ENCODE measurements at places on chromosomes 7 and 10. TPM values are rescaled to one million over a fixed set of nuclear protein-coding genes. Genes with fewer than 3 reads are reported as not detected.

GRCh38 chr10:7515439-7515838, 104.6 kb upstream of the SFMBT2 start:
- DNase-seq = no peak

DNA sequence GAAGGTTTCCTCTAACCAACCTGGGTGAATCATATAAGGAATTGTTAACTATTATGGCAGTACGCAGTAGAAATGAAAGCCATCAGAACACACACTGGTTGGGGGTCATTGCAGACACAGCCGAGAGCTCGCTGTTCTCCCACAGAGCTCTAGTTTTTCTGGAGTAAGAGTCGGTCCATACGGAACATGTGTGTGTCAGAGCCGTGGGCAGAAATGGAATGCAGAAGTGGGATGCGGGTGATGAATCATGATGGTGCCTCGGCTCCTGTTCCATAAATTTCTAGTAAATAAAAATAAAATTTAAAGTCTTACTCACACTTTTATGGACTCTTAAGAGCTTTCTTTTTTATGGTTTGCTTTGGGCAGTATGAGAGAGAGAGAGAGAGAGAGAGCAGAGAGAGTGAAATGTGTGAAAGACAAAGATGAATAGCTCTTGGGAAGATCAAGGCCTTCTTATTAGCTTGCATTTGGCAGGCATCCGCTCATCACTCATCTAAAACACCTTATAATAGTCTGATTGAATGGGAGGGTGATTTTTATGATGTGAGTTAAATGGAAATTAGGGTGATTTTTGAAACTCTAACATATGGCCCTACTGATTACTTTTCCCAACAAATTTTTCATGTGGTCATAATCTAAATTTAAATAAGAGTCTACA, 98.8 kb upstream of the PFKP start:
- DNase-seq = no peak

DNA sequence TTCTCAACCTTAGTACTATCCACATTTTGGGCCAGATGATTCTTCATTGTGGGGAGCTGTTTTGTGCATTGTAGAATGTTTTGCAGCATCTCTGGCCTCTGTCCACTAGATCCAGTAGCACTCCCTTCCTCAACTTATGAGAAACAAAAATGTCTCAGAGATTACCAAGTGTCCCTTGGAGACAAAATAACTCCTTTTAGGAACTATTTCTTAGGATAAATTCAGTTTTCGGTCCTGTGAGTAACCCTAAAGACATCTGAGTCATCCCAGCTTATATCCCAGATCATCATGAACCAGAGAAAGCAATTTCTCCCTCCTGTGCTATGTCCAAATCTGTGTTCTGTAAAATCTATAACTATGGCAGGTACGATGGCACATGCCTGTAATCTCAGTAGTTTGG, 266.6 kb upstream of the PHYHIPL start:
- no peak for DNase-seq

DNA sequence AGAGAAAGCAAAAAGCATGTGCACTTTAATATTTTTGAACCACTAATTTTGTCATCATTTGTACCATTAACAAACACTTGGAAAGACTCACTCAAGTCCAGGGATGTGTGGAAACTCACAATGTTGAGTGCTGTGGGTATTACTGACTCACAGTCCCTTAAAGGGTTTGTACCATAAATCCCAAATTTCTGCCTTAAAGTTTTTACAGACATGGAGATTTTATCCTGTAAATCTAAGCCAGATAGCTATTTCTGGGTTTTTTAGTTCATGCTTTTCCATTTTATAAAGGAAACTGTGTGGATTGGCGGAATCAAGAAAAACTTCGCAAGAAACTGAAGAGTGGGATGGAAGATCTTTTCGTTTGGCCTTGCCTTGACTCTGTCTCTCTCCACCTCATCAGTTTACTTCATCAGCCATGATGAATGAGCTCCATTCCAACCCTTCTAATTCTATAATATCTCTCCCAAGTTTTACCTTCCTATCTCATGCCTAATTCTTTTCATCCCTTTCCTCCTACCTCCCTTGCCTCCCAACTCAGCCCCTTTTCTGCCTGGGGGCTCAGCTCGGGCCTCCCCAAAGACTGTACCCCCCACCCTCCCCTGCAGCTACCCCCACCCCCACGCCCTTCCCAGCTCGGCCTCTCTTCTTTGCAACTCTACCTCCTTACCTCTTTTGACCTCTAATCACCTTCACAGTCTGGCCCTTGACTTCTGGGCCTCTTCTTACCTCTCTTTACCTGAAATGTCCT, 218.5 kb upstream of the MKLN1 start:
- DNase-seq = no peak

GRCh38 chr10:104548090-104548489, 93.0 kb upstream of the SORCS3 start:
- DNase-seq = no peak

DNA sequence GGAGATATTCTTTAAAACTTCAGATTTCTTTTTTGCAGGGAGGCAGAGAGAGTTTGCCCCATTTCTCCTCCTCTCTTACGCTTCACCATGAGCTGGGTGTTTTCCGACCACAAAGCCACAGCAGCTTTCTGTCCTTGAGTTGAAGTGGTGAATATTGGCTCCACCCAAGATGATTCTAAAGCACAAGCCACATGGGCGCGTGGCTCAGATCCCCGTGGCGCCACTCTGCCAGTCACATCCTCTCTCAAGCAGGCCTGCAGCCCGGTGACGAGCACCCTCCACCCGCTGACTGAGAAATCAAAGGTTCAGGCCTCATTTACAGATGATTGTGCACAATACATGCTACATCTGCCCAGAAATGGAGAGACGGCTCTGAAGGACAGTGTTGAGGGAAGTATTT, 27.6 kb upstream of the RNF32 start:
- DNase-seq = peak; percentile 65

DNA sequence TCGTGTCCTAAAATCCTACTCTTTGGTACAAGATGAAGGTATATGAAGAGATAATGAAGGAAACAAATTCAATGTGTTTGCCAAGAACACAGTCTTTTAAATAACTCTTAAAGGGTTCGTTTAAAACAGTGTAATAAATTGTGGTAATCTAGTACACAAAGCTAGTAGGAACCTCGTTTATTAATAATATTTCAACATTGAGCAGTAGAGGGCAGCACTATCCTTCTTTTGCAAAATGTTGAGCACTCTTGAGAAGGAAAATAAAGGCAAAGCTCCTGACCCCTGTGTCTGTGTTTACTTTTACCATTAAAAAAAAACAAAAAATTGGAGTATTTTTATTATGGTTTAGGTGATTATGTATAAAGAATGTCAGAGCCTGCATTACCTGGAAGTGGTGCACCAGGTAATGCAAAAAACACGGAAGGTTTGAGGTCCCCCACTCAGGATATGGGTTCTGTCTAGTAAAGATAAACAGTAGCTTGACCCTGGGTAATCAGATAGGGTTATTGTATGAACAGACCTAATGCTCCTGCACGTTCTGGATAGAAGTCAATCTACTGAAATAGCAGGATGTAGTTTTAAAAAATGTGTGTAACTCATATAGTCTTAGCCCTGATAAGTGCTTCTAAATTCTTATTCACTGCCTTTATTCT, 5.7 kb upstream of the GOT1 start:
- no peak for DNase-seq

DNA sequence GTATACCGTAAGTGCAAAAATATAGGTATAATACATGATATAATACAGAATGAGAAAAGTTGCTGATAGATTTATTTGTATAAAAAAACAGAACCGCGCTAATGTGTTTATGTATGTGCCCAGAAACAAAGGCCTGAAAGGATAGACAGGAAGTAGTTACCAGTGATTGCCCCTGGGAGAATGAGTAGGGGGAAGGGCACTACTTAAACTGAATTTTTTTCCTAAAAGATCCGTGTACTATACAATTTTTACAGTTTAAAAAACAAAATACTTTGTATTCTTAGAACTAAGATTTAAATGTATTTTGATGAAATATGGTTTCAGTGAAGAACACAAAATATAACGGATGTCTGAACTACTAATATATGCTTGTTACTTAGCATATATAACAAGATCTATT, 2.9 kb downstream of the IPMK start:
- no peak for DNase-seq

DNA sequence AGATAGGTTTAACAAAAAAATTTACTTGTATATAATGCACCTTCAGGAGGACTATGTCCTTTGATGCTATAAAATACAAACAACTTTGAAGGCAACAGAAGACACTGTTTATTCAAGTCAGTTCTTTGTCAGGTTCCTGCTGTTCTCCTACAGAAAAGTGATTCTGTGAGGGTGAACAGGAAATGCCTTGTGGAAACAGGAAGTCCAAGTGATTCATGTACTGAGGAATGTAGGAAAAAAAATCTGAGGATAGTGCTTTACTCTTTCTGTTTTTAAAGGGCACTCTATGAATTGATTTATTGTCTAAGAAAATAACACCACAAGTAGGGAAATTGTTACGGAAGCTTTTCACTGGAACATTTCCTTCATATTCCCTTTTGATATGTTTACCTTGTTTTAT, 171.9 kb downstream of the HDAC9 start:
- DNase-seq = no peak

DNA sequence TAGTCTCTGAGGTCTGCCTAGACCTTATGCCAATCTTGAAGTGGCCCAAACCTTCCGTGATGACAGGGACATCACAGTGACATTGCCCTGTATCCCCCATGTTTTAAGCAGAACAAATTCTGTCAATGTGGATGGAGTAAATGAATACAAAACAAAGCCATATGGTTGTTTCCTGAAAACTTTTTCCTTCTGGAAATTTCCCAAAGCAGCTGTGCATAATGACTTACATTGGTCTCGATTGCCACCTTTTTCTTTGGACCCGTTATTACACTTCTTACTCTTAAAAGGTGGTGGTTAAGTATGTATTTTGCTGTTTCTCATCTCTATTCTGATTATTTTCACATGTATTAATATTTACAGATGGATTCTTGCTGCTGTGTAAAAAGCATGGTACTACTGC, 411.2 kb upstream of the KLF6 start:
- no peak for DNase-seq

The ANXA8 gene
- not detected for total RNA-seq

The KEL gene
- total RNA-seq = 0.33 TPM

The TRPV6 gene
- total RNA-seq = not detected

The CFTR gene
- 0.05 TPM for total RNA-seq

The AGR2 gene
- 1.2 TPM for total RNA-seq

The ERVW-1 gene
- not detected for total RNA-seq

The CTAGE8 gene
- total RNA-seq = 0.29 TPM

The INA gene
- total RNA-seq = 0.27 TPM

All from activated T-cell treated with anti-CD3 and anti-CD28 coated beads, Interleukin-2, amount 50 U/mL, for 4 hours (primary cell).